ENCODE measurements at places on chromosomes 3 and 15. TPM values are rescaled to one million over a fixed set of nuclear protein-coding genes. Genes with fewer than 3 reads are reported as not detected.

Gene LYZL4
- total RNA-seq, result not detected

Gene DGKG
- not detected for total RNA-seq

Gene ALDH1L1
- 93.4 TPM for total RNA-seq

Gene ATP13A5
- total RNA-seq, result not detected

Gene CHST13
- not detected for total RNA-seq

Gene CYP8B1
- not detected for total RNA-seq

Gene RAB6B
- total RNA-seq, result 1.7 TPM

Data from cardiac ventricle fibroblast (primary cell).